ENCODE measurements at places on chromosomes 5 and 9. TPM values are rescaled to one million over a fixed set of nuclear protein-coding genes. Genes with fewer than 3 reads are reported as not detected.

- no peak for DNase-seq
Observed at GRCh38 chr5:172188893-172189692, 1.1 kb upstream of the STK10 start.

GRCh38 chr5:65721720-65722574 lies at the start of the genes NLN and SGTB:
Gene NLN (plus strand): TSS chr5:65722205. CDS start chr5:65722374, 169 bp downstream.
Gene SGTB (minus strand): TSS chr5:65722109. CDS start chr5:65720807, 1,302 bp downstream.
- DNase-seq: peak; percentile 89

DNA sequence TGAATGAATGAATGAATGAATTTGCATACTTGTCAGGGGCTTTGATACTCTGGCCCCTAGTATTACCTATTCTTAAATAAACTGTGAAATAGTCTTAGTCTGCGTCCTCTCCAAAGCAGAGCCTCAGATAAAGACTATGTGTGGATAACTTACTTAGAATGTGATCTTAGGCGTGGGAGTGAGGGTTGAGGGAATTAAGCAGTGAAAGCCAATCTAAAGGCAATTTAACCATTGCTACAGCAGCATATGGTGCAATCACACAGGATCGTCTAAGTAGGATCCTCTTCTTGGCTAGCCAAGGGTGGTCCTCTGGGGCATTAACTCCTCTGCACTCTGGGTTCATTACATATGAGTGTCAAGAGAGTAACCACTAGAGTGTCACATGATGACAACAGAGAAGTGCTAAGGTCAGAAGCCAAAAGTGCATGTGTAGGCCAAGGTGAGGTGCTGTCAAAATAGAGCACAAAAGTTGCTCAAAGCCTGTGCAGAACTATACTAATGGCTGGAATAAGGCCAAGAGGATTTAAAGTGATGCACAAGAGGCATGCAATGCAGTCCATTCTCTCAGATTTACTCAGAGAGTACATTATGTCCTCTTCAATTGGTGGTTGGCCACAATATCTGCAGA lies 274.4 kb upstream of the SEMA6A start:
- DNase-seq: no peak

- DNase-seq: peak; percentile 45
Observed at GRCh38 chr5:159208514-159209437, 577 bp downstream of the RNF145 start.

- DNase-seq: no peak
Observed at GRCh38 chr5:119409235-119409815, 43.0 kb upstream of the HSD17B4 start.

The SPINK1 gene
- not detected for total RNA-seq

All from heart left ventricle (tissue), 16 donors.